Stimulated activated CD4-positive, alpha-beta T cell treated with anti-CD3 and anti-CD28 coated beads, TNF-alpha, amount 100 ng/mL, for 4 hours (primary cell): ENCODE measurements at places on chromosomes 11 and 22.

GRCh38 chr22:46119093-46119728 lies 31.1 kb upstream of the PPARA start:
- DNase-seq = no peak

DNA sequence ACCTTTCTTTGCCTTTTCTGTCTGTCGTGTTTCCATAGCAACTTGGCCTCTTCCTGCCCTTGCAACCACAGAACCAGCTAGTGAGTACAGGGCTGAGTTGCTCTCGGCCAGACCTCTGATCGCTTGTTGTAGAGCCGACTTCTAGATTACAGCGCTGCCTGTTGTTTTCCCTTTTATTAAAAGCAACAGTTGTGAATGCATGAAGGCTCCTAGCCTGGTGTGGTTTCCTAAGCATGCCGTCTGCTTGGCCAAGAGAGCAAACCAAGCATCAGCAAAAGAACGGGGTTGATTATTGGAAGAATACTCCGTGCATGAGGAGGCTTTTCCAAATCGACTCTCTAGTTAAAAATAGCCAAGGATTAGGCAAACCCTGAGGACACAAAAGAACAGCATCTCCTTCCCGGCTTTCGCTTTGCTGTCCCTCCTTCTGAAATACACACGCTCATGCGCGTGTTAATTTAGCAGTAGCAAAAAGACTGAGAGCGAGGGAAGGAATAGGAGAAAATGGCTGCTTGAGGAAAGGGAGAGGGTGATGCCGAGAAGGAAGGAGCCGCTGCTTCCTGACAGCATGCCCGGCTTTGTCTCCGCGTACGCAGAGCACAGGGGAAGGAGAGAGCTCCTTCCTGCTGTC lies 71.5 kb upstream of the TTC12 start:
- no peak for DNase-seq

GRCh38 chr11:106446955-106447354 lies 369.5 kb downstream of the AASDHPPT start:
- no peak for DNase-seq

- DNase-seq = no peak
These were observed 2.1 kb downstream of the RTN3 start for GRCh38 chr11:63683133-63683991.

GRCh38 chr11:87092159-87092558 lies 54.4 kb downstream of the TMEM135 start:
- no peak for DNase-seq

GRCh38 chr11:19524171-19524671 lies 188.4 kb upstream of the NAV2 start:
- DNase-seq = no peak

GRCh38 chr11:120781486-120782120 lies 242.3 kb upstream of the TBCEL start:
- DNase-seq = no peak

DNA sequence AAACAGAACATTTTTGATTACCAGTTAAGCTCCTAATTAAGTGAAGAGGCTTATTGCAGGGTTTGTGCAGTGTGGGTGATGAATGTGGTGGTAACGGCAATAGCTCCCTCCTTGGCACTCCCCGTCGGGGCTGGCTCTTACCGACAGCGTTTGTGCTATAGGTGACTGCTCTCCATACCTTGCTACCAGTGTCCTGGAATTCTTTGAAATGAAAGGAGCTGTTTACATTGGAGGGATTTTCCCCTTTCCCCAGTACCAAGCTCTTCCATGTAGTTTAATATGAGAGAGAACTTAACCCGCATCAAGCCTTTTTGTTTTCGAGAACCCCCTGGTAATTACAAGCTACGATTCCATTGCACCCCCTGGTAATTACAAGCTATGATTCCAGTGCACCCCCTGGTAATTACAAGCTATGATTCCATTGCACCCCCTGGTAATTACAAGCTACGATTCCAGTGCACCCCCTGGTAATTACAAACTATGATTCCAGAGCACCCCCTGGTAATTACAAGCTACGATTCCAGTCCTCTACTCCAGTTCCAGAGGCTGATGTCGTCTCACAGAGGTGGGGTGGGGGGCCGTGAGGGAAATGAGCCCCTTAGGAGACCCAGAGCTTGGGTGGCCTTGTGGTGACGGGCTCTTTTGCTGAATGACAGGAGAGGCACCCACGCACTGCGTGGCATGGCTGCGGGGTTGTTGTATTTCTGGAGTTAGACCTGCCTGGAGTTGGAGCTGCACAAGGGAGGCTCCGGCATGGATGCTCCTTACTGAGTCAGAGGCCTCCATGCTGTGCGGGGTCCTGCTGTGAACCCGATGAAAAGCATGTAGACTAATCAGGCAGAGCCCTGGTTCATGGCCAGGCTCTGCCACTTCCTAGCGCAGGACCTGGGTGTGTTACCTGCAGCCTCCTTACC lies 205.3 kb downstream of the TBC1D22A start:
- no peak for DNase-seq

GRCh38 chr11:77233011-77233410 lies 68.5 kb downstream of the GDPD4 start:
- DNase-seq = no peak

GRCh38 chr22:27993201-27993635 lies 74.2 kb upstream of the PITPNB start:
- no peak for DNase-seq

DNA sequence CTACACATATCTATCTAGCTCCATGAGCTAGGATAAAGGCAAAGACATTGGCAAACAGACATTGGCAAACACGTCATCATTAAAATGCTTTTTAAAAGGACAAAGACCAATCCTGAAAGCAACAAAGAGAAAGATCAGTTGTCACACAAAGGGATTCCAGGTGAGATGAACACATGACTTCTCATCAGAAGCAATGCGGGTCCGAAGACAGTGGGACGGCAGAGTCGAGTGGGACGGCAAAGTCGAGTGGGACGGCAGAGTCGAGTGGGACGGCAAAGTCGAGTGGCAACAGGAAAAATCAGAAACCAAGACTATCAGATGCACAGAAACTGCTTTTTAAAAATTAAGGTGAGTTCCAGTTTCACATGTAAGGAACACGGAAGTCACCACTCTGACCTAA lies 609.5 kb downstream of the BRD1 start:
- DNase-seq = no peak

GRCh38 chr22:17336061-17336460 lies 33.2 kb upstream of the CECR2 start:
- no peak for DNase-seq

DNA sequence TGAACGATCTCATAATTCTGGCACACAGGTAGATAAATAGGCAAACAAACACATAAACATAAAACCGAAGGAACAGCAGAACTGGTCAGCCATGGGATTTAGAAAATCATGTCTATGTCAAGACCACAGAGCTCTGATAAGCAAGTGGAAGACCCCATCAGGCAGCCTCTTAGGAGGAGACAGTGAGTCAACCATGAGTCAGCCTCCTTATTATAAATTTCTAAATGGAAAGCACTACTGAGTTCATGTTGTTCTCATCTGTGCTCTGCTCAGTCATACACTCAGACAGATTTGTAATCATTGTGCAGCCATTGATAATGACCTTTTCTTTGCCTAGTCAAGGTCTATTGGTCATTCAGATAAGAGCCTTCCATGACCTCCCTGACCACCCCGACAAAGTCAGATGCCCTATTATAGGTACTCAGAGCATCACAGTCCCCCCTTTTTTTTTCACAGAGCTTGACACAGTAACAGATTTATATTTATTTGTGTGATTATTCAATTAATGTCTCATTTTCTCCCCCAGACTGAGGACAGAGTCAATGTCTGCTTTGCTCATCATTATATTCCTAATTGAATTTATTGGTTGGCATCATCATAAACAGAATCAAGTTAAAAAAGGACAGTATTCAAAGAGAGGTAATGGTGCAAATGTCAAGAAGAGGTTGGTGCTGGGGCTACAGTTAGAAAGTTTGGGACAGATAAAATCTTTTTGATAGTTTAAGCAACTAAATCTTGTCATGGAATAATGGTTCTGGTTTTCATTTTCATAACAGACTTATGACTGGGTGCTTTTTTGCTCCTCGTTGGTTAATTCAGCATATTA lies 579.7 kb upstream of the CCDC90B start:
- no peak for DNase-seq
